ENCODE measurements at places on chromosomes 5 and 9.

DNA sequence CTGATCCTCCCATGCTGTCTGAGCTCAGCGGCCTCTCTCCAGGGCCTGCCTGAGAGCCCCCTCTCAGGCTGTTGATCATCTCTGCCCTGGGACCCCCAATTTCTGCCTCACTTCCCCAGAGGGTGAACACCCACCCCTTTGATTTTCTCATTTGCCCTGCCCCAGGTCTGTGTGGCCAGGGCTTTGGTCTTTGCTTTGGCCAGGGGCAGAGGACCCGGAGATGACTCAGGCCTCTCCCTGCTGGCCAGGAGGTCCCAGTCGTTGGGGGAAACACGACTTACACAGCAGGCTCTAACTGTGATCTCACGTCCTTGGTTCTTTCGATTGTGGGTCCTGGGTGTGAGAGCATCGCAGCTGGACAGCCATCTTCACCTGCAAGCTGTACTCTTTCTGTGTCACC, 1.1 kb upstream of the ADAMTS2 start:
- no peak for DNase-seq

DNA sequence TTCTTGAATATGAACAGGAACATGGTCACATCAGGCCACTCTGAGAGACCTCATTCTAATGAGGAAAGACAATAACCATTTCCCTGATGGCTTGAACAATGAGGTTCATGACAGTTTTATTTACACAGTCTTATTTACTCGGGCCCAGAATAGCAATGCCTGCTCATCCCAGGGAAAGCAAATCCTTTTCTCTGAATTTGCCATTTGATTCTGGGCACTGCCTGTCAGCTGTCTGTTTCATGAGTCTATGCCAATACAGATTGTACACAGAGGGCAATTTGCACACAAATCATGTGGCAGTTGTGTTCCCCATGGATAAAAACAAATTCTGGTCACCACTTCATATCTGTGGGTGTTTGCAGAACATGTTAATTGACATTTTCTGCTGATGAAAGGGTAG, 492.5 kb downstream of the ACTL7B start:
- no peak for DNase-seq

- DNase-seq, result no peak
These were observed 118.7 kb upstream of the BOD1 start for GRCh38 chr5:173735184-173735583.

- no peak for DNase-seq
These were observed 92.3 kb downstream of the DAP start for GRCh38 chr5:10668697-10669096.

DNA sequence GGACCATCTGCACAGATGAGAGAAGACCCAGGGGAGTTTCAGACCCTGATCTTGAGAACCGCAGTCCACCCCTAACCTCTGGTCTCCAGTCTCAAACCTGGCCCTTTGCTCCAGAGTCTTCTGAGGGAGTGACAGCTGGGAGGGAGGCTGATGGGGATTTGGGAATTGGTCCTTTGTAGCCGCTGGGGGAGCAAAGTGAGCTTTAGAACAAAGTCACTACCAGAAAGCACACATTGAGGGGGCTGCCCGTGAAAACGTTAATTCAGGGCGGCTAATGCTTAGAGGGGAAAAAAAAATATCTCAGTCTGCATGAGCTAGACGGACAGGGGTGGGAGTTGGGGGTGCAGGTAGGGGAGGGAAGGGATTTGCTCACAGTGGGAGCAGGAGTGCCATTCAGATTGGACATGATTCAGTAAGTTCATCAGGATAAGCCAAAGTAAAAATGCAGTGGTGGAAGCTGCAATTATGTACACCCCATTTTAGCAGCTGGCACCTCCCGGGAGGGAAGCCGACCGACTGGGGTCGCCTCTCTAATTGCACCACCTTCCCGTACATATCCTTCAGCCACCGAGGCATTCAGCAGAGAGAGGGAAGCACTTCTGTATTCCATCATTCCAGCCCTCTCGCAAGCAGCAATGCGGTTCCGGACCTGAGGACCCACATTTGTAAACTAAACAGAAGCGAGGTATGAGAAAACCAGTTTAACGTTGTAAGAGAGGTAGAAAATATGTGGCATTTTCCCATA, 123.4 kb upstream of the RETREG1 start:
- DNase-seq, result no peak

GRCh38 chr5:65760504-65761275, 38.7 kb downstream of the NLN start:
- DNase-seq, result peak; percentile 55

GRCh38 chr5:78706825-78707224, 58.3 kb upstream of the LHFPL2 start:
- no peak for DNase-seq

- DNase-seq, result no peak
These were observed 419.3 kb upstream of the ADAMTS16 start for GRCh38 chr5:4720831-4721230.

- DNase-seq, result no peak
These were observed 5.9 kb upstream of the MELK start for GRCh38 chr9:36566813-36567221.

- no peak for DNase-seq
These were observed 2.3 kb downstream of the CNOT8 start for GRCh38 chr5:154860765-154861164.

GRCh38 chr5:79133657-79134451, 22.2 kb downstream of the BHMT start:
- peak; percentile 47 for DNase-seq

DNA sequence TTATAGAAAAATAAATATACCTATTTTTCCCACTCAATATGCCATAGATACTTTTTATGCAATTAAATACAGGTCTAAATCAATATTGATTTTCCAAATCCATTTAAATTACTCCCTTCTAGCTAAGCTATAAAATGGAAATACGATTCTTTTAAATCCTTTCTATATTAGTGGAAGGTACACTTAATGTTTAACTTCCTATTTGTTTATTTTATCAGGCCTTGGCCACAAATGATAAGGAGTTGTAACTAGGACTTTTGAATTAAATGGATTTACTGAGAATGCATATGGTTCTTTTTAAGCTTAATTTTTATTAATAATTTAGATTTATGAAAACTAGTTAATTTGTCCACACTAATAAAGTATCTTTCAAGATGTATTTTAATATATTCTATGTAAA, 517.0 kb upstream of the CHD1 start:
- DNase-seq, result no peak

Data from CD4-positive, alpha-beta T cell treated with Interferon gamma for 1 hour (primary cell).